ENCODE measurements at places on chromosomes 12 and 14.

GRCh38 chr14:42140831-42141279 lies 534.2 kb downstream of the LRFN5 start:
- DNase-seq, result no peak

DNA sequence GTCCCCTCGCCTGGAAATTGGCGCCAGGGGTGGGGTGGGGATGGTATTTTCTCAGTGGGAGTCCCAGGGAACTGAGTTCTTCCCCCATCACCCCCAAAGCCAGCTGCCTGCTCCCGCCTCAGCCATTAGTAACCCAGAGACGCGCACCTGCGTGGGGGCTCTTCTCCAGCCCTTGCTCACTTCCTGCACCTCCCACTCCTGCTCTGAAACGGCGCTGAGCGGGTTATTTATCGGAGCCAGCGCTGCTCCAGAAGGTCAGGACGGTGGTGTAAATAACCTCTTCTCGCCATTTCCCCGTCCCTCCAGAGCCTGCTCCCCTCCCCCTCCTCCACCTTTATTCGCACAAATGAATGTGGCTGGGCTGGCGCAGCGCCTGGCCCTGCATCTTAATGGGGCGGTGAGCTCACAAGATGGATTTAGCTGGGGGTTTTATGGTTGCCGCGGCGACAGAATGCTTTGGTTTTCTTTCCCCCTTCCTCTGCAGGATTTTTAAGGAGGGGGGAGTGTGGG lies 12.2 kb downstream of the GPR84 start:
- no peak for DNase-seq

GRCh38 chr14:29282169-29282568 lies 515.6 kb downstream of the FOXG1 start:
- DNase-seq, result no peak

DNA sequence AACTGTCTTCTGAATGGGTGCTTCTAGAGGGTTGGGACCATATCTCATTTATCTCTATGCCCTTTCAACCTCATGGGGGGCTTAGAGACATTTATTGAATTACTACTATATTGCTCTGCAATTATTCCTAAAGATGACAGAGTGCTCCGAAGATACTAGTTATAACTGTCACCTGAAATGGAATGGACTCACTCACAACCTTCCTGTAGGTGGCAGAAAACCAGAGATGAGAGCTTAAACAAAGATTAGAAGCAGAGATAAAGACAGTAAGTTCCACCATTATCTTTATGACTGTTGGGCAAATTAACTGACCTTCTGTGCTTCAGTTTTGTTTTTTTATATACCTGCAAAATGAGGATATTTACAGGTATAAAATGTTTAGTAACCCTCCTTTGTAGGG lies 31.5 kb upstream of the GTF2A1 start:
- DNase-seq, result no peak
